ENCODE measurements at places on chromosomes 12 and 14.

- DNase-seq, result no peak
These were observed 13.9 kb downstream of the PTHLH start for GRCh38 chr12:27958675-27959074.

GRCh38 chr14:89187501-89187900, 229.5 kb downstream of the FOXN3 start:
- DNase-seq, result no peak

DNA sequence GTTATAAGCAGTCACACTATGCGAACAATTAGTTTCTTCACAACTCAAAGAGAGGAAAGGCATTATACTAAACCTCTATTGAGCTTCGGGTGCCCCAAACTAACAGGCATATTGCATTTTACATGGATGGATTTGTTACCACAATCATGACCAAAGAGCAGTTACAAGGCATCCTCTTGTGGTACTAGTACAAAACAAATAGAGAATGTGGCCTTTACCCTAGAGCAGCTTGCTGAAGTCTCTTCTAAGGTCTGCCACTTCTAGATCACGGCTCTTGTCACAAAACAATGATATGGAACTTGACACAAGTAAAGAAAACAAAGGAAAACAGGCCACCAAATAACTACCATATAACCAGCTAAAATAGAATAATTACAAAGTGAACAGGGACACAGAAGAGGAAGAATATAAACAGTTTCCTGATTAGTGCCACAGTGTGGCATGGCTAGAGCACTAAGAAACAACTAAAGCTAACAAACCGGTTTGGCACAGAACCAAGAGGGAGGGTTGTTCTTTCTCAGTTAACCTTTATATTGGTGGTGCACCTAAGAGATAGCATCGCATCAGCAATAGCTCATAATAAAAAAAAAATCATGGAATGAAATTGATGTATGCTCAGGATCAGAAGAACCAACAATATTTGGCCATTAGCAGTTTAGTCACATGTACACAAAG, 209.7 kb upstream of the ATP2B1 start:
- DNase-seq, result no peak

GRCh38 chr14:55129086-55129427, at the start of gene LGALS3:
Gene LGALS3, plus strand, starts transcription at chr14:55129252. Its CDS starts 8,122 bp downstream, at chr14:55137374.
- DNase-seq, result peak; percentile 26

GRCh38 chr12:124451637-124452243, 115.7 kb downstream of the NCOR2 start:
- no peak for DNase-seq

DNA sequence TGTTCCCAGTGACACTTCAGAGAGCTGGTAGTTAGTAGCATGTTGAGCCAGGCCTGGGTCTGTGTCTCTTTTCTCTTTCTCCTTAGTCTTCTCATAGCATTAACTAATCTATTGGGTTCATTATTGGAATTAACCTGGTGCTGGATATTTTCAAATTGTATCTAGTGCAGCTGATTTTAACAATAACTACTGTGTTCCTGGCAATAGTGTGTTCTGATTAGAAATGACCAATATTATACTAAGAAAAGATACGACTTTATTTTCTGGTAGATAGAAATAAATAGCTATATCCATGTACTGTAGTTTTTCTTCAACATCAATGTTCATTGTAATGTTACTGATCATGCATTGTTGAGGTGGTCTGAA, 3.0 kb downstream of the FOS start:
- DNase-seq, result no peak

DNA sequence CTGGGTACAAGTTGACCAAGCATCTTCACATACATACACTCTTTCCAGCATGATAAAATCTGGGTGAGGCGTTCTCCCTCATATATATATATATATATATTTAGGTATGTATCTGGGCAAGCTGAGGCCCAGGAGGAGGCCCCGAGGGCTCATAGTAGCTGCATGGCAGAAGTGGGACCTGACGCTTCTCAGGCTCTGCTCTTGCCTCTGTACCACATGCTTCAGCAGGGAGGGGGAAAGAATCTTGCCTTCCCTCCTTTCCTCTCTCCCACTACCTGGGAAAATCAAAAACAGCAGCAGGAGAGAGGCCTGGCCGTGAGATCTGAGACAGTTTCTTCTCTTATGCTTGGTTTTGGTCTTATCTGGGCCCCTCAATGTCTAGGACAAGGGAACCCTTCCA, 9.2 kb downstream of the PPP1R1A start:
- no peak for DNase-seq

- no peak for DNase-seq
These were observed 327.1 kb upstream of the FKBP4 start for GRCh38 chr12:2467447-2468195.

DNA sequence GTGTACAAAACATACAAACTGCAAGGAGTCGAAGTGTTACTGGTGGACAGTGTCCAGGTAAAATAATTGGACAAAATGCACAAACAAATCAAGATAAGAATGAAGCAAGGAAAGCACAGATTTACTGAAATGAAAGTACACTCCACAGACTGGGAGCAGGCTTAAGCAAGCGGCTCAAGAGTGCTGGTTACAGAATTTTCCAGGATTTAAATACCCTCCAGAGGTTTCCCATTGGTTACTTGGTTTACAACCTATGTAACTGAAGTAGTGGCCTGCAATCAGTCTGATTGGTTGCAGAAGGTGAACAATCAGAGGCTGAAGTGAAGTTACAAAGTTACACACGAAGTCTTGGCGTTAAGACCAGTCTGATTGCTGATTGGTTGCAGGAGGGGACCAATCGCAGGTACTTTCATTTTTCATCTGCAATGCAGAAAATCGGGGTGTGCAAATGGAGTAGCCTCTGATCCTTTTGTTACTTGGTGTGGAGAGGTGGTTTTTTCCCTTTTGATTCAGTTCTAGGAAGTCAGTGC, 11.6 kb upstream of the SCN8A start:
- DNase-seq, result no peak

- DNase-seq, result no peak
These were observed 15.8 kb upstream of the NINJ2 start for GRCh38 chr12:678747-679712.

- DNase-seq, result no peak
These were observed 231.1 kb downstream of the CRADD start for GRCh38 chr12:93908264-93908663.

GRCh38 chr14:99561864-99562263, 42.1 kb downstream of the CCDC85C start:
- DNase-seq, result peak; percentile 23

DNA sequence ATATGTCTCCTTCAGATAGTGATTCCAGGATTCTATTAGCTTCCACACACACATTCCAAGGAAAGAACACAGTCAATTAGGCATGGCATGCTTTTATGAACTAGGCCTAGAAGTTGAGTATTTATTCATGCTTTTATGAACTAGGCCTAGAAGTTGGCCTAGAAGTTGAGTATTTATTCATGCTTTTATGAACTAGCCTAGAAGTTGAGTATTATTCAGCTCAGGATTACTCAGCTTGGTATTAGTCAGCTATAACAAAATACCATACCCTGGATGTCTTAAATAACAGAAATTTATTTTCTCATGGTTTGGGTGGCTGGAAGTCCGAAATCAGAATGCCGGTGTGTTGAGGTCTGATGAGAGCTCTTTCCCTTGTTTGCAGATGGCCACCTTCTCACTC, 442.7 kb upstream of the FLRT2 start:
- no peak for DNase-seq

DNA sequence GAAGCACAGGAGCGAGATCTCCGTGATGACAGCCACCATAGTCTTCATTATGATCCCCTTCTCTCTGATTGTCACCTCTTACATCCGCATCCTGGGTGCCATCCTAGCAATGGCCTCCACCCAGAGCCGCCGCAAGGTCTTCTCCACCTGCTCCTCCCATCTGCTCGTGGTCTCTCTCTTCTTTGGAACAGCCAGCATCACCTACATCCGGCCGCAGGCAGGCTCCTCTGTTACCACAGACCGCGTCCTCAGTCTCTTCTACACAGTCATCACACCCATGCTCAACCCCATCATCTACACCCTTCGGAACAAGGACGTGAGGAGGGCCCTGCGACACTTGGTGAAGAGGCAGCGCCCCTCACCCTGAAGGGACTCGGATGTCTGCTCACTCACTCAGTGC, 775 bp downstream of the OR10P1 start:
- DNase-seq, result no peak

DNA sequence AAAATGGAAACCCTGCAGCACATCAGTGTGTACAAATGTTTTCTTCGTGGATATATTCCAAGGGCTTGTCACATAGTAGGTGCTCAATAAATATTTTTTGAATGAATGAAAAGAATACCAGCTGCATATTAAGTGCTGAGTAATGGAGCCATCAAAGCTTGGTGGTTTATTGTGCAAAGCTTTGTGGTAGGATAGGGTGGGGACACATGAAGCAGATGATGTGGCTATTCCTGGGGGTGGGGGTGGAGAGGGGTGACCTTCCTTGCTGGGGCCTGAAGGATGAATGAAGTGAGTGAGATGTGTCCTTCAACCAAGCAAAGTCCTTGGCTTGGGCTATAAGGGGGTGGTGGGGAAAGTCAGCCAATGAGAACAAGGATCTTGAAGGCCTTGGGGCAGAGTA, 4.3 kb upstream of the KRT81 start:
- no peak for DNase-seq

DNA sequence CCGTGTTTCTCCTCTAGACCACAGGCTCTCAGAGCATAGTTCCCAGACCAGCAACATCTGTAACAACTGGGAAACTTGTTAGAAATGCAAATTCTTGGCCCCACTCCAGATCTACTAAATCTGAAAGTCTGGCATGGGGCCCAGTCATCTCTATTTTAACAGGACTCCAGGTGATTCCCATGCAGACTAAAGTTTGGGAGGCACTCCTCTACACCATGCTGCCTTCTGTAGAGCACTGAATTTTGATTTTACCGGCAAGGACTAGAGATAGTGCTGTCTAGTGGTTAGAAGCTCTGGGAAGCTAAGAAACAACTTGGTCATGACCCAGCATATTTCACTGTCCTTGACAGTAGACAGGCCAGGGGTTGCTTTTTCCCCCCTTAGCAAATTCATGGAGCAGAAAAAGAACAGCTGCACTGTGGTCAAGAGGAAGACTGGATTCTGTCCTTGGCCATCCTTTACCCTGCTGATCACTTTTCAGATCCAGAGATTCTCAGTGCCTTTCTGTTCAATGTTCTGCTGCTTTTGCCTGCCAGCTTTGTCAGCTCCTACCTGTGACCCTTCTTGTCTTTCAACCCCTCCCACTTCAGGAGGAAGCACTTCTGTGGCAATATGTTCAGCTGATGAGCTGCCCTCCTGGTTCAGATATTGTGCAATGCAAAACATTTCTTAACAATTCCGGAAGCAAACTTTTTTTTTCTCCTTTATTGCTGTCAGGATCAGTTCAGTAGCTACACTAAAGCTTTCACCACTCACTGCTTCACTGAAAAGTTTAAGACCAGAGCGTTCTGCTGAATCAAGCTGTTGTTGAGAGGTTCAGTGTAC, 133.8 kb upstream of the NUDT4 start:
- no peak for DNase-seq

DNA sequence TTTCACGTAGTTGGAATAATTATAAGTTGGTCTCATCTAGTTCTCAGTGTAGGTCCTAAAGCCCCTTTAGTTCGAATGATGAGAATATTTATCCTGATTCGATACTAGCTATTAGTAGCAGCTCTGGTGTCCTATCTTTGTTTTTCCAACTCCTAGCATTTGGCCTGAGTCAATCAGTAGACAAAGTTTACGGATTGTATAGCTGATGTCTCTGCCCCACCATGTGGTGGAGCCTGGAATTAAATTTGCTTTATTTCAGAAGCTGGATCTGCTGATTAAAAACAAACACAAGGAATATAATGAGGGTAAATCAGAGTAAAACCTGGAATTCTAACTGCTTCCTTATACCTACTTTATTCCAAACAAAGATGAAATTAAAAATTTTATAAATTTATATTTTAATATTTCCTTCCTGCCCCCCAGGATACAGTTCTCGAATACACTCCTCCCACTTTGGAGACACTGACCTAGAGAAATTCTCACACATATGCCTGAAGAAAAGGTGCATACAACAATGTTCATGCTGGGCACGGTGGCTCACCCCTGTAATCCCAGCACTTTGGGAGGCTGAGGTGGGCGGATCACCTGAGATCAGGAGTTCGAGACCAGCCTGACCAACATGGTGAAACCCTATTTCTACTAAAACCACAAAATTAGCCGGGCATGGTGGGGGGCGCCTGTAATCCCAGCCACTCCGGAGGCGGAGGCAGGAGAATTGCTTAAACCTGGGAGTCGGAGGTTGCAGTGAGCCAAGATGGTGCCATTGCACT, 7.6 kb upstream of the BRMS1L start:
- DNase-seq, result peak; percentile 37

- peak; percentile 89 for DNase-seq
These were observed 25.0 kb downstream of the HIP1R start for GRCh38 chr12:122860040-122860853.

DNA sequence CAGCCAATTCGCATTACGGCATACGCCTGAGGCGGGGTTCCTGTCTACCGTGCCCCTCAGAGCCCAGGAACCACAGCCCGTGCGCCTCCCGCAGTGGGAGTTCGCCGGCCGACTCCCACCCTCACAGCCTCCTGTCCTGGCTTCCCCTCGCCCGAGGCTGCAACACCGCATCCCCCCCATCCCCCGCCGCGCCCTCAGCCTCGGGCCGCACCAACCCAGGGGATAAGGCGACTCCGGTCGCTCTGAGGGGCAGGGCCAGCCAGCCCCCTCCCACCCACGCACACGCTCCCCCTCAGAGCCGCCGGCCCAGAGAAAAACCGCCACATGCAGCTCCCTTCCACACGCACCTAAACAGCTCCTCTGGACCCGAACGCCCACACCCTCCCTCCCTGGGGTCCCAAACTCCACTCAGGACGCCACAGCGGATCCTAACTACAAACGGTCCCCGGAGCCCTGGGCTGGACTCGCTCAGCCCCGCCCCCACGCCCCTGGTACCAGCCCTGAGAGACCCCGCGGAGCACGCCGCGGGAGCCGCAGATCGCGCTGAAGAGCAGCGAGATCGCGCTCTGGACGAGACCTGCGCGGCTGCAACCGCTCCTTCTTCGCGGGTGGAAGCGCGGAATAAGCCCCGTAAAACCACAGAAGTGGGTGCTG, at the start of gene C14orf39:
Gene C14orf39 (minus strand): TSS at position 466 of the 654 bp plus-strand sequence. CDS start 985 bp downstream, outside the sequence.
- peak; percentile 67 for DNase-seq

- DNase-seq, result no peak
These were observed 29.5 kb upstream of the MAP1LC3B2 start for GRCh38 chr12:116529686-116530085.

DNA sequence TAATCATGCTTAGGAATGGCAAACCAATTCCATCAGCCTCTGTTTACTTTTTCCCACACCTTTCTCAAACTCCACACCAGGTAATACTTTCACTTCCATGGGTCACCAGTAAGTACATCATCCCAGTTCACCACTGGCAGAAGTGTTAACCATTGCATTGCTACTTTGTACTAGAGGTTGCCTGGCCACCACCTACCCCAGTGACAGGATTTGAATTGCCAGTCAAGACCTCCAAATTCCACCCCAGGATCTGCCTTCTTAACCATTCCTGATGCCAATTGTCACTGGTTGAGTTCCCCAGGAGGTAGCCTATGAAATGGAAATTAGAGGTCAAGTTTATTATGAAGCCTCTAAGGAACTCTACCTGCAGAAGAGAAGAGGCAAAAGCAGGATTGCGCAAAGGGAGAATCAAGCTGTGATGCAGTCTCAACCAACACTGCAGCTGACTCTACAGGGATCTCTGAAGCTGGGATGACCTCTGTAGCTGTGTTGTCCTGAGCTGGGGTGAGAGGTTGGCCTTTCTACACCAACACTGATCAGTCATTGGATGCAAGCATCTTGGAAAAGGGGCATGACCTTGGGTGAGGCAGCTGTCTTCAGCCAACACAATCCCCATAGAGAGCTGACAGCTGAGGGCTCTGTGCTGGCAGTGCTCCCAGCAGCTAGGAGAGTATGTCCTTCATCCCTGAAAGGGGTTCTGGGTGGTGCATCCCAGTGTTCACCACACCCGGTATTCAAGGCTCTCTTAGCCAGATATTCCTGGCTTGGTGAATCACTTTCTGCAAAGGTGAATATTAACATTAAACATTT, 37.0 kb upstream of the HMGA2 start:
- no peak for DNase-seq
